Left ventricle myocardium inferior (tissue), 1 donor: ENCODE measurements at places on chromosomes 4 and X. TPM values are rescaled to one million over a fixed set of nuclear protein-coding genes. Genes with fewer than 3 reads are reported as not detected.

- no peak for DNase-seq
- no peak overlapping the region for H3K4me3 ChIP-seq
- peaks cover 8% of the 10 kb centered on the region for H3K36me3 ChIP-seq
- H3K4me1 ChIP-seq = no peaks in the 10 kb centered on the region
- no peak overlapping the region for H3K27ac ChIP-seq
- no peaks in the 10 kb centered on the region for H3K27me3 ChIP-seq
Measured at GRCh38 chr4:37588150-37588549, 98.0 kb downstream of the RELL1 start.

DNA sequence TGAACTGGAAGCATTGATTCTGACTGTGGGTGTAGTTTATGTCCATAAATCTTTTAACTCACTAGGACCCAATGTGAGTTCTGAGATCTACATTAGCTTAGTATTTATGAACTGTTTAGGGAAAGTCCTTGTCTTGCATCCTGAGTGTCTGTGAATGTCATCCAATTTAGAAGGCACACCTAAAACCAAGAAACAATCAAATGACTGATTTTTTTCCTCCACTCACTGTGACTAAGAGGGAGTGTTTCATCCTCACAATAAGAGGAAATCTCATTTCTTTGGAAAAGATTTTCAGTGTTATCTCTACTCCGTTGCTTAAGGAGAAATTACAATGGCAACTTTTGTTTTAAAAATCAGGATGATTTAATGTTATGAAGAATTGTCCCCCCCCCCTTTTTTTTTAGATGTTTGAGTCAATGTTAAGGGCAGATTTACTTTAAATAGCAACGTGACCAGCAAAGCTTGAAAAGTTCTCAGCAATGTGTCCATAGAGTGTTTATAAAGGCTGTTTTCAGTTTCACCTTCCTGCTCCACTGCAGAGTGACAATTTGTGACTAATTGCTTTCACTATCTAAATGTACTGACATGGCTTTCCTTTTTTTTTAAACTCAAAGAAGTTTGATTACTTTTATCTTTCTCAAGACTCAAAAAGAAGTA lies 173.0 kb downstream of the SPCS3 start:
- peak overlapping the region; percentile 76 for H3K27ac ChIP-seq
- H3K27me3 ChIP-seq = no peaks in the 10 kb centered on the region
- DNase-seq = no peak
- H3K36me3 ChIP-seq = no peaks in the 10 kb centered on the region
- peak overlapping the region; percentile 6 for H3K4me3 ChIP-seq

Gene CT45A3
- total RNA-seq = not detected

DNA sequence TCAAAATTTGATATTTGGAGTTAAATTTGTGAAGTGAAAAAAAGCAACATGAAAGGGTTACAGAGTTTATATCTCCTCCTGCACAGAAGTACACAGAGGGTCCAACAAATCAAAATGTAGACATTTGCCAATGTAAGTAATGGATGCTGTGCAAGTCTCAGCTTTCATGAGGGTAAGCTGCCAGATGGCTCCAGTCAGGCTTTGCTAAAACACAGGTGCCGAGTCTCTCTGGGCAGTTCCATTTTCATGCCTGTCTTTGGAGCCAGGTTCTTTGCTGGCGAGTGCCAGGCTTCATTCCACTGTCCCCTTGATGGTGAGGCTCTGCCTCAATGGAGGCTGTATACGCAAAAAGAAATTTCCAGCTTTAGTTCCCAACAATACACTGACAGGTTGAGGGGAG lies 27.9 kb downstream of the SLC4A4 start:
- H3K27me3 ChIP-seq = no peaks in the 10 kb centered on the region
- H3K4me1 ChIP-seq = peaks cover 1% of the 10 kb centered on the region
- H3K36me3 ChIP-seq = no peaks in the 10 kb centered on the region
- DNase-seq = no peak
- no peak overlapping the region for H3K27ac ChIP-seq

GRCh38 chr4:48333587-48333986 lies 7.7 kb upstream of the SLAIN2 start:
- H3K27ac ChIP-seq = no peak overlapping the region
- no peak for DNase-seq
- H3K4me3 ChIP-seq = no peak overlapping the region
- H3K27me3 ChIP-seq = no peaks in the 10 kb centered on the region

Gene F8A3
- total RNA-seq = 0.19 TPM

GRCh38 chr4:122930862-122931261 lies 8.5 kb upstream of the NUDT6 start:
- no peak overlapping the region for H3K4me3 ChIP-seq
- H3K4me1 ChIP-seq = no peaks in the 10 kb centered on the region
- no peak overlapping the region for H3K27ac ChIP-seq
- no peaks in the 10 kb centered on the region for H3K27me3 ChIP-seq

DNA sequence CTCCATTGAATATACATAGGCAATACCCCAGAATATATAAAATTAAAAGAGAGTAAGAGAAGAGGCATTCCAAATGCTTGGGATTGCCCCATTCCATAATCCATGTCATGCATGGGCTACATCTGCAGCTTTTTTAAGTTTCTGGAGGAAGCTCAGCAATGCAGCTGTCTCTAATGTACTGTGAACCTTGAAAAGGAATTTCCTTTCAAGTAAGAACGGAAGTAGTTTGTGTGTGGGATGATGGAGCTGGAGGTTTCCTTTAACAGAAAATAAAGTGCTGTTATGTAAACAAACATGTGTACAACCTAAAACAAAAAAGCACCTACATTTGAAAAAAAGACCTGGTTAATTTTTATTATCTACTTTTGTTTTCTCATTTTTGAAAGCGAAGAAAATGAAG lies 303.5 kb downstream of the BMPR1B start:
- no peak overlapping the region for H3K4me3 ChIP-seq
- H3K27ac ChIP-seq = no peak overlapping the region
- no peak for DNase-seq
- H3K27me3 ChIP-seq = no peaks in the 10 kb centered on the region

GRCh38 chr4:150769248-150769647 lies 187.3 kb downstream of the MAB21L2 start:
- H3K36me3 ChIP-seq = no peaks in the 10 kb centered on the region
- no peaks in the 10 kb centered on the region for H3K27me3 ChIP-seq
- H3K4me1 ChIP-seq = peaks cover 11% of the 10 kb centered on the region
- no peak for DNase-seq
- no peak overlapping the region for H3K4me3 ChIP-seq
- no peak overlapping the region for H3K27ac ChIP-seq

- H3K4me3 ChIP-seq = no peak overlapping the region
- DNase-seq = no peak
- no peak overlapping the region for H3K27ac ChIP-seq
- no peaks in the 10 kb centered on the region for H3K27me3 ChIP-seq
- no peaks in the 10 kb centered on the region for H3K4me1 ChIP-seq
Measured at GRCh38 chr4:71126719-71127118, 133.3 kb downstream of the DCK start.

DNA sequence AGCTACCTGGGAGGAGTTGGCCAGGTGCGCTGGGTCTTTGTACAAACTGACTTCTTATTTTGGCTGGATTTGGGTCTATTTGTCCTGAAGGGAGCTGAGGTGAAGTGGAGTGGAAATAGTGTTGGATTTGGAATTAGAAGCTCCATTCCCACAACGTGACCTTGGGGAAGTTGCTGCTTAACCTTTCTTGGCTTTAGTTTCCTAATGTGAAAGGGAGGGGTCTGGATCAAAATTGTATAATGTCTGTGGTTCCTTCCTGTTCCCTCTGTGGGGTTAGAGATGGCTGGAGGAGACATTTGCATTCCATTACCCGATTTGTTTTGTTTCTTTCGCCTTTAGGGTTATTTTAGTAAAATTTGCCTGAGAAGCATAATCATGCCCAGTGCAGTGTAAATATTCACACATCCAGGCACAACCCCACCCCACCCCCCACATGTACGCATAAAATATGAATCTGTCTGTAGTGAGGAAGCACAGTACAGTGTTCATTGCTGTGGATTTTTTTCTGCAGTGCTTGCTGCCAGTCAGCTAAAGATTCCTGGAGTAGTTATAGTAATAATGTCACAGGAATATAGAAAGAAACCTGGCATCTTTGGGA lies 21.5 kb downstream of the JADE1 start:
- H3K4me3 ChIP-seq = peak overlapping the region; percentile 27
- no peaks in the 10 kb centered on the region for H3K27me3 ChIP-seq
- H3K4me1 ChIP-seq = peaks cover 90% of the 10 kb centered on the region
- H3K36me3 ChIP-seq = peaks cover 18% of the 10 kb centered on the region
- DNase-seq = no peak

GRCh38 chrX:96721354-96721753 lies 36.7 kb downstream of the DIAPH2 start:
- DNase-seq = no peak
- H3K4me3 ChIP-seq = no peak overlapping the region
- no peaks in the 10 kb centered on the region for H3K36me3 ChIP-seq
- H3K27ac ChIP-seq = no peak overlapping the region
